Stimulated activated CD4-positive, alpha-beta T cell treated with anti-CD3 and anti-CD28 coated beads, Interleukin-2, amount 100 ng/mL, for 48 hours (primary cell): ENCODE measurements at places on chromosomes 3 and 15.

- no peak for DNase-seq
Observed at GRCh38 chr3:23489300-23490158, 286.4 kb downstream of the UBE2E2 start.

- DNase-seq = no peak
Observed at GRCh38 chr3:72721683-72722381, 126.4 kb downstream of the SHQ1 start.

DNA sequence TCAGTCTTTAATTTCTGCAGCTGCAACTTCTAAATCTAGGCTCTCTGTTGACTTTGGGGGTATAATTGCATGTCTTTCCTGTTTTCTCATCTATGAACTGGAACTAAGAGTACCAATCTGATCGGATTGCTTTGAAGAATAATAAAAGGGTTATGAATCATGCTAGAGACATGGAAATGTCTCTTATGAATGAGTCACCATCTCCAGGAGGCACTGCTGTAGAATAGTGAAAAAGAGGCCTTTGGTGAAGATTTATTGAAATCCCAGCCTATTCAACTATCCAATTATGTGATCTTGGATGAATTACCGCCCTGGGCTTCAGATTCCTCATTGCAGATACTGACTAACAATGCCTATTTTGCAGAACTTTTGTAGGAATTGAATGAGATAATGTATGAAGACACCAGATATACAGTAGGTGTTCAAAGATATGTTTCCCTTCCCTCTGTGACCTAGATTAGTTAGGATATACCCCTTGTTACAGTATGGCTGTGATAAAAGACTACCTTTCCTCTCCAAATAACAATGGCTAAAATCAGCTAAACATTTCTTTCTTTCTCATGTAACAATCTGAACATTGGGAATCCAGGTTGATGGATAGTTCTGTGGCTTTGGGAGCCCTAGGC lies 11.5 kb upstream of the CMTM8 start:
- no peak for DNase-seq

DNA sequence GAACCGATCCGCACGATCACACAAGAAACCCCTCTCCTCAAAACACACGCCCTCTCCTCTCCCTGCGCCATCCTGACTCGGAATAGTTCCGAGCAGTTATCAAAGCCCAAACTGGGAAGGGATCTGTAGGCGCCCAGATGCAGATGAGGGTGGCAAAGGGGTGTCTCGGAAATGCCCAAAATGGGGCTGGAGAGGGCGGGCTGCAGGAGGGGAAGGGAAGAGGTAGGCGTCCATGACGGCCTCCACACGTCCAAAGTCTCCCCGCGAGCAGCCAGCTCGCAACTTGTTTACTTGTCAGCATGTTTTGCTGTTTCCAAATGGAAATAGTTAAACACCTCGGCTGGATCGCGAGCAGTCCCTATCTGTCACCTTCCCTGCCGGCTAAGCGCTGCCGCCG lies 1.5 kb downstream of the NTRK3 start:
- DNase-seq = no peak

DNA sequence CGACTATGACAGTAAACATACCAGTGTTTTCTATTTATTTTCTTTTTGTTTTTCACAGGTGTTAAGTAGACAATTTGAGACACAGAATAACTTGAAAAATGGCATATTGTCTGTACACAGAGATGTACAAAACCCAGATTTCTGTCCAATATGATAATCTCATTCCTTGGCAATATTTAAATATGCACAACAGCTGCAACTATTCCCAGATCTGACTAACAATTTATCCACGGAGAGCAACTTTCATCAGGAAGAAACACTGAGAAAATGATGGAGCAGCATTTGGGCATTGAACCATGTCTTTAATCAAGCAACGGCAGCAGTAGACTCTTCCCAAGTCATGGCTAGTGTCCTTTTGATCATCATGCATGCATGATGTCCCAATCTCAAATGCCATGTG lies 452.6 kb downstream of the ZPLD1 start:
- no peak for DNase-seq

DNA sequence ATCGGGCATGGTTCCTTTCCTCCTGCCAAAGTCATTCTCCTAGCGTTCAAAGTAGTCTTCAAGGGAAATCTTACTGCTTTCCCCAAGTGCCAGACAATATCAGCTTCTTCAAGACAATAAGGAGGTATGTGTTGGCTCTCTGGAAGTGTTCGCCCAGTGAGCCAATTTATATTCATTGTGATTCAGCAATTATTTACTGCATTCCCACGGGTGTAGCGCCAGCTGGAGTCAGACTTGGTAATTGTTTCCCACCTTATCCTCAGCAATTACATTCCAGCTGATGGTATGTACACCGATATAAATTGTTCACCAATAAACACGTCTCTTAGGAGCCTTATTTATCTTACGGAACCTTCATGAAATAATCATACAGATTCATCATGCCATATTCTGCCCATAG lies 103.6 kb upstream of the CTNNB1 start:
- no peak for DNase-seq

DNA sequence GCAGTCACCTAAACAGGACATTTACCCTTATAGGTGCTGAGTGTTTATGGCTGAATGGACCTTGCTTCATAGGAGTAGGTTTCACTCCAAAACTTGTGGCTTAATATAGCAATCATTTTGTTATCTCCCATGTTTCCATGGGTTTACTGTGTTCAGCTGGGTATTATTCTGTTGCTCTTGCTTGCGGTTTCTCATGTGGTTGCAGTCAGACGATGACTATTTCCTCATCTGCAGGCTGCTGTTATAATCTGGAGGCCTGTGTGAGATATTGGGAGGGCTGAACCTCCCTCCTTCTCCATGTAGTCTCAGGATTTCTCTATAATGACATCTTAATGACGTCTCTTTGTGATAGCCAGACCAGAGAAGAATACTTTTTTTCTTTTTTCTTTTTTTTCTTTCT lies 98.1 kb downstream of the ZPLD1 start:
- DNase-seq = no peak

GRCh38 chr3:74630602-74631001 lies 16.1 kb upstream of the CNTN3 start:
- DNase-seq = no peak

GRCh38 chr15:62795700-62796695 lies 246.5 kb upstream of the TPM1 start:
- DNase-seq = no peak

DNA sequence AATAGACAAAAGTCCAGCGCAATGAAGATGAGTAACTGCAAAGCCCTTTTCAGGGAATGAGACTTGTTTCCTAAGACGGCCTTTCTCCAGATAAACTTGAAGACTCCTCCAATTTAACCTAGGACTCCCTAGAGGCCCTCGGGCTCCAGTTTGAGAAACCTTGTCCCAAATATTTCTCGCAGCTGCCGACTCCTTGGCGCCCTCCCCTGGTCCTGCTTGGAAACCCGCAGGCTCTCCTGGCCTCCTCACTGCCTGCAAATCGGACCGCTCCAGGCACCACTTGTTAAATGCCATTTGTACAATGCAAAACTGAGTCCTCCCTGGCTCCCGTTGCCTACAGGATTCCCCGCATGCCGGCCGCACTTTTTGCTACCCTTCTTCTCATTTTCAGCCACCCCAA lies 36.8 kb downstream of the MUC4 start:
- peak; percentile 26 for DNase-seq

- DNase-seq = no peak
Observed at GRCh38 chr3:134371542-134372324, 2.5 kb downstream of the AMOTL2 start.
